Thoracic aorta (tissue), 2 donors: ENCODE measurements at places on chromosomes 4 and X. TPM values are rescaled to one million over a fixed set of nuclear protein-coding genes. Genes with fewer than 3 reads are reported as not detected.

The IL3RA gene
- total RNA-seq: 7.3 TPM

The MAGEA11 gene
- not detected for total RNA-seq

The GCNA gene
- 5.1 TPM for total RNA-seq

The RBM46 gene
- total RNA-seq: not detected

The UGT2B15 gene
- total RNA-seq: not detected

The ZNF157 gene
- total RNA-seq: not detected

The SH3RF1 gene
- 24.6 TPM for total RNA-seq

The HDX gene
- 11.1 TPM for total RNA-seq

The GATA1 gene
- total RNA-seq: 1.4 TPM

The CITED1 gene
- not detected for total RNA-seq

DNA sequence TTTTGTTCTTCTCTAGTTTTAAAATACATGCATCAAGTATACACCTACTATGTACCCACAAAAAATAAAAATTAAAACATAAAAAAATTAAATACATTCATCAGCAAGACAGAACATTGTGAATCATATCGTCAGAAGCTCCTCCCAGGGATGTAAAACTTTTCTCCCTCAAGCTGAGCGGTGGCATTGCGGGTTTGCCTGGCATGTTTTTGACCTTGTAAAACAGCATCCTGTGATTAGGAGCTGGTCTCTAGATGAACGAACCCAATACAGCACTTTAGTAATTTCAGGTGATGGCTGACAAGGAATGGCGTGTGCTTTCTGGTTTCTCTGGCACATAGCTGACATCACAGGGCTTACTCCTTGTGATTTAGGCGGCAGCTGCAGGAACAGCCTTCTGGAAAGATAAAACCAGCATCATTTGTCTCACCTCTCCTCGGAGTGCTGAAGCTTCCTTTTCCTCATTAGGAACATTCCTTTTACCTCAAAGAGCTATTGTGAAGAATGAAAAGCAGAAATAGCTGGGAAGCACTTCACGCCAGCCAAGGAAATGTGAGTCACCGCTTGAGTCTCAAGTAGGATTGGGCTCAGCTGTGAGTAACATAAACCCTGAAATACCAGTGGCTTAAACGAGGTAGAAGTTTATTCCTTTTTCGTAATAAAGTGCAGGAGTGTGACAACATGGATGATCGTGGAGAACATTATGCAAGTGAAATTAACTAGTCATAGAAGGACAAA, 44.3 kb downstream of the NYX start:
- no peaks in the 10 kb centered on the region for H3K4me1 ChIP-seq
- H3K36me3 ChIP-seq: no peaks in the 10 kb centered on the region
- DNase-seq: no peak
- H3K27ac ChIP-seq: no peak overlapping the region
- peak overlapping the region; percentile 51 for H3K4me3 ChIP-seq
- no peaks in the 10 kb centered on the region for H3K27me3 ChIP-seq

GRCh38 chrX:101677028-101677427, 17.4 kb upstream of the ARMCX2 start:
- H3K36me3 ChIP-seq: no peaks in the 10 kb centered on the region
- H3K4me3 ChIP-seq: no peak overlapping the region
- no peaks in the 10 kb centered on the region for H3K27me3 ChIP-seq
- no peak for DNase-seq
- no peaks in the 10 kb centered on the region for H3K4me1 ChIP-seq
- H3K27ac ChIP-seq: no peak overlapping the region

DNA sequence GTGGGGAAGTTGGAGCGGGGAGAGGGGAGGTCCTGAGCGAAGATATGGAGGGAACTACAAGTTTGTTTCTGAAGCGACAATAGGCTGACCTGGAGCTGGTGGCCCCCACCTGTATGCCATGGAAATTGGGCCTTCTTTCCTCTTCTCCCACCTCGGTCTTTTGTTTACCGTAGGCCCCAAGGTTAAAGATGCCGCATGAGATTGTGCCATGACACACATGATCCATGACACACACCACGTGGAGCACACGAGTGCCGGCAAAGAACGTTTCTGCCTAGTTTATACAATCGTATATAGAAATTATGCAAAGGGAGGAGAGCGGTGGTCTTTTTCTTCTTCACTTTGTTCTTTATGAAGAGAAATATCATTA, 408 bp downstream of the TMEM33 start:
- no peaks in the 10 kb centered on the region for H3K27me3 ChIP-seq
- DNase-seq: no peak
- peak overlapping the region; percentile 82 for H3K4me3 ChIP-seq
- H3K36me3 ChIP-seq: peaks cover 4% of the 10 kb centered on the region
- H3K27ac ChIP-seq: peak overlapping the region; percentile 40
- peaks cover 21% of the 10 kb centered on the region for H3K4me1 ChIP-seq

GRCh38 chr4:110278127-110278526, 79.7 kb upstream of the ELOVL6 start:
- no peaks in the 10 kb centered on the region for H3K36me3 ChIP-seq
- H3K27ac ChIP-seq: no peak overlapping the region
- no peak overlapping the region for H3K4me3 ChIP-seq
- no peaks in the 10 kb centered on the region for H3K27me3 ChIP-seq
- no peaks in the 10 kb centered on the region for H3K4me1 ChIP-seq

GRCh38 chrX:38154340-38154739, 66.3 kb downstream of the SRPX start:
- H3K4me1 ChIP-seq: no peaks in the 10 kb centered on the region
- no peak for DNase-seq
- no peak overlapping the region for H3K27ac ChIP-seq
- H3K4me3 ChIP-seq: no peak overlapping the region
- no peaks in the 10 kb centered on the region for H3K27me3 ChIP-seq

DNA sequence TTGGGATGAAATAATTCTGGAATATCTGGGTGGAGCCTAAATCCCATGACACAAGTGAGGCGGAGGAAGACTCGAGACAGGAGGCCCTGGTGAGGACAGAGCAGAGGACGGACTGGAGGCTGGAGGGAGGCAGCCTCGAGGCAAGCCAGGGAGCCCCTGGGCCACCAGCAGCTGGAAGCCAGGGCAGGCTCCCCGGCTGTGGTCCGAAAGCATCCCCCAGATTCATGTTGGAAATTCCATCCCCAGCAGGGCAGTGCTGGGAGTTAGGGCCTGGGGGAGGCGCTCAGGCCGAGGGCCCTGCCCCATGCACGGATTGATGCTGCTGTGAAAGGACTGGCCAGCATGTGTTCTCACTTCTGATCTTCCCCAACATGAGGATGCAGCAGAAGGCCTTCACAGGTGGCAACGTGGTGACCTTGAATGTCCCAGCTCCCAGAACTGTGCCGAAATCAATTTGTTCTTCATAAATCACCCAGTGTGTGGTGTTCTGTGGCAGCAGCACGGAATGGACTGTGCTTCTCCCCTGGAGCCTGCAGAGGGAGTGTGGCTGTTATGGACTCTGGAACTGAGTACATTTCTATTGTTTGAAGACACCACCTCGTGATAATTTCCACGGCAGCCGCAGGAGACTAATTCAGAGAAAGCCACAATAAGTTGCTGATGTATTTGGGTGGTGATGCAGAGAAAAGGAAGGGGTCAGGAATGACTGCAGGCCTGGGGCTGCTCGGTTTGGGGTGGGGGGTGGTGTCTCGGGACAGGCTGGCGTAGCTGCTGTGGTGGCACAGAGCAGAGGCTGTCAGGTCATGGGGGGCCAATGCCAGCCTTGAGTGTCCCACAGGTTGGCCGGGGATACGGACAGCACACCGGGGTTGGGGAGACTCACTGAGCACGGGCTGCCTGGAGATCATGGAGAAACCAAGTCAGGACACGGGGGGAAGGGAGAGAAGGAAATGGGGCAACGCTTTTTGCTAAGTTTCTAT, 56.9 kb downstream of the PCGF3 start:
- no peaks in the 10 kb centered on the region for H3K4me1 ChIP-seq
- no peak overlapping the region for H3K4me3 ChIP-seq
- H3K27ac ChIP-seq: no peak overlapping the region
- no peaks in the 10 kb centered on the region for H3K27me3 ChIP-seq
- H3K36me3 ChIP-seq: peaks cover 65% of the 10 kb centered on the region

- H3K27me3 ChIP-seq: no peaks in the 10 kb centered on the region
- peaks cover 39% of the 10 kb centered on the region for H3K36me3 ChIP-seq
- peaks cover 37% of the 10 kb centered on the region for H3K4me1 ChIP-seq
- peak overlapping the region; percentile 93 for H3K27ac ChIP-seq
These were observed 7.0 kb downstream of the MXD4 start for GRCh38 chr4:2254665-2255500.

- DNase-seq: no peak
- H3K36me3 ChIP-seq: no peaks in the 10 kb centered on the region
- H3K4me3 ChIP-seq: peak overlapping the region; percentile 47
- H3K27ac ChIP-seq: no peak overlapping the region
- no peaks in the 10 kb centered on the region for H3K4me1 ChIP-seq
- H3K27me3 ChIP-seq: no peaks in the 10 kb centered on the region
These were observed 123.9 kb upstream of the ACSL4 start for GRCh38 chrX:109856974-109857373.

- H3K27ac ChIP-seq: no peak overlapping the region
- H3K4me3 ChIP-seq: no peak overlapping the region
- no peaks in the 10 kb centered on the region for H3K27me3 ChIP-seq
- H3K36me3 ChIP-seq: no peaks in the 10 kb centered on the region
- H3K4me1 ChIP-seq: no peaks in the 10 kb centered on the region
These were observed 72.0 kb upstream of the PJA1 start for GRCh38 chrX:69237236-69237635.

GRCh38 chr4:74632634-74633033, 161.7 kb downstream of the BTC start:
- H3K4me1 ChIP-seq: peaks cover 15% of the 10 kb centered on the region
- H3K4me3 ChIP-seq: no peak overlapping the region

GRCh38 chrX:150199181-150199580, 163.9 kb upstream of the MAMLD1 start:
- H3K27me3 ChIP-seq: no peaks in the 10 kb centered on the region
- H3K36me3 ChIP-seq: no peaks in the 10 kb centered on the region
- no peak overlapping the region for H3K27ac ChIP-seq
- no peaks in the 10 kb centered on the region for H3K4me1 ChIP-seq
- no peak for DNase-seq
- H3K4me3 ChIP-seq: no peak overlapping the region

DNA sequence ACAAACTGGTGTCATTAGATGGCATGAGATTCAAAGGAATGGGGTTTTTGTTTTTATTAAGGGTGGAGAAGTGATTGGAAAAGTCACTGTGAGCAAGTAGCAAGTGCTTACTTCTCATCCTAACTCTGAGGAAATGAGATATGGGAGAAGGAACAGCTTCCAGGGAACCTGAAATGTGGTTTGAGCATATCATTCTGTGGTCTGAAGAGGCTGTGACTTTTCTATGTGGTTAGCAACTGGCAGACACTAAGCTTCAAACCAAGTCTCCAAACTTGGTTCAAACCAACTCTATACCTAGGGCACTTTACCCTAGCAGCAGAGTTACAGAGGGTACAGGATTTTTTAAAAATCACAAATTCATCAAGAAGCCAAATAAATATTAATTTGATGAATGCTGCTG, 58.2 kb downstream of the DCLK2 start:
- H3K27me3 ChIP-seq: no peaks in the 10 kb centered on the region
- no peak overlapping the region for H3K27ac ChIP-seq
- peaks cover 26% of the 10 kb centered on the region for H3K4me1 ChIP-seq
- H3K4me3 ChIP-seq: no peak overlapping the region
- no peaks in the 10 kb centered on the region for H3K36me3 ChIP-seq

DNA sequence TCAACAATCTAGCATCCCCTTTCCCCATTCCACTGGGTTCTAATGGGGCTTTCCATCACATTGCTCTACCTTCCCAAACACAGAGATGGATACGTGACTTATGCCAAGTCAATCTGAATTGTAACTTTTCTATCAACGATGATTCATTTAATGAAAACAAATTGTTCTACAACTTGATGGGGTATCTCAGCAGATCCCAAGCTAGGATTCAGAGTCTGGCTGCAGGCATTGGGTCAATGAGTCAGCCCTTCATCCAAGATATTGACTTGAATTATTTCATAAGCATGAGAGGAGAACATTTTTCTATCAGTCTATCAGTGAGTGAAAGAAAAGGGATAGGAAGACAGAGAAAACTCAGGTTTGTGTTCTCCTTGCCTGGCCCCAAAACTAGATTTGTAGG, 15.0 kb upstream of the HPGDS start:
- no peaks in the 10 kb centered on the region for H3K36me3 ChIP-seq
- DNase-seq: no peak
- no peak overlapping the region for H3K27ac ChIP-seq

- no peaks in the 10 kb centered on the region for H3K36me3 ChIP-seq
- H3K27ac ChIP-seq: no peak overlapping the region
- H3K4me1 ChIP-seq: no peaks in the 10 kb centered on the region
- no peak overlapping the region for H3K4me3 ChIP-seq
These were observed 11.7 kb downstream of the OTUD5 start for GRCh38 chrX:48945517-48946348.

GRCh38 chrX:1486749-1487361, 34.1 kb upstream of the ASMTL start:
- H3K27ac ChIP-seq: no peak overlapping the region
- H3K4me3 ChIP-seq: no peak overlapping the region
- H3K27me3 ChIP-seq: no peaks in the 10 kb centered on the region
- DNase-seq: no peak
- H3K36me3 ChIP-seq: no peaks in the 10 kb centered on the region

DNA sequence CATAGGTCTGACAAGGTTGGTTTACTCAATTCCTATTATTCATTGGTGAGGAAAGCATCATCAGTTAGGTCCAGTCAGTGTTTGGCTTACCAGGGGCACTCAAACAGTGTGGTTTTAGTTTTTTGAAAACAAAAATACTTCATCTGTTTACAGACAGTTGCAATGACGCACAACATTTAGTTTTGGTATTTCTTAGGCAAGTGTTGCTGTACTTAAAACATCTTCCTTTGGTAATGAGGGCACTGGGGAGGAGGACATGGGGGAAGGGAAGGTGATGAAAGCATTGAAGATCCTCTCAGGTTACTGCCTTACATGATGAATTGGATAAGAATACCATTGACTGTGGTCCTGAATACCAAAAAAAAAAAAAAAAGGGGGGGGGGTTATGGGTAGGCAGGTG, 93.7 kb upstream of the MAOA start:
- no peak for DNase-seq
- no peaks in the 10 kb centered on the region for H3K36me3 ChIP-seq
- H3K4me3 ChIP-seq: no peak overlapping the region
- H3K4me1 ChIP-seq: no peaks in the 10 kb centered on the region
- H3K27me3 ChIP-seq: no peaks in the 10 kb centered on the region

- H3K4me1 ChIP-seq: peaks cover 6% of the 10 kb centered on the region
- H3K4me3 ChIP-seq: no peak overlapping the region
- peaks cover 26% of the 10 kb centered on the region for H3K36me3 ChIP-seq
These were observed 38.8 kb downstream of the TAPT1 start for GRCh38 chr4:16187455-16187854.

DNA sequence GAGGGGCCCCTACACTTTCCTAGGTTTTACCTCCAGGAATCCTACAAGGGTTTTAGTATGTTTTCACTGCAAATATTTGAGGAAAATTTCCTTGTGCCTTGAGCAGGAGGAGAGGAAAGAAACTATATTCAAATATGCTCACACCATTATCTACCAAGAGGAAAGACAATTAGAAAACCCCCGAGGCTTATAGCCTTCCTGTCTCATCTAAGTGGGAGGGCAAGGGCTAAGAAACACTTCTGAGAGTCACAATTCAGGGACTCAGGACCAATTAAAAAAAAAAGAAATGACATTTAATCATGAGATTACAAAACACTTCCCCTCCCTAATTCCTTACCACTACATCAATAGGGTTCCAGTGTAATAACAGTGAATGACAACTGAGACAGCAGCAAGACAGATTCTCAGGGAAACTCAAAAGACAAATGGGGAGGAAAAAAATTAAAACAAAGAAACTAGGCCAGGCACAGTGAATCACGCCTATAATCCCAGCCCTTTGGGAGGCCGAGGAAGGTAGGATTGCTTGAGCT, 45.6 kb downstream of the ATRX start:
- H3K4me1 ChIP-seq: peaks cover 19% of the 10 kb centered on the region
- H3K36me3 ChIP-seq: no peaks in the 10 kb centered on the region
- H3K27me3 ChIP-seq: no peaks in the 10 kb centered on the region
- no peak overlapping the region for H3K4me3 ChIP-seq
- no peak for DNase-seq
